Activated CD4-positive, alpha-beta T cell treated with anti-CD3 and anti-CD28 coated beads, Interleukin-2, amount 50 U/mL, for 48 hours (primary cell): ENCODE measurements at places on chromosomes 5 and 9.

DNA sequence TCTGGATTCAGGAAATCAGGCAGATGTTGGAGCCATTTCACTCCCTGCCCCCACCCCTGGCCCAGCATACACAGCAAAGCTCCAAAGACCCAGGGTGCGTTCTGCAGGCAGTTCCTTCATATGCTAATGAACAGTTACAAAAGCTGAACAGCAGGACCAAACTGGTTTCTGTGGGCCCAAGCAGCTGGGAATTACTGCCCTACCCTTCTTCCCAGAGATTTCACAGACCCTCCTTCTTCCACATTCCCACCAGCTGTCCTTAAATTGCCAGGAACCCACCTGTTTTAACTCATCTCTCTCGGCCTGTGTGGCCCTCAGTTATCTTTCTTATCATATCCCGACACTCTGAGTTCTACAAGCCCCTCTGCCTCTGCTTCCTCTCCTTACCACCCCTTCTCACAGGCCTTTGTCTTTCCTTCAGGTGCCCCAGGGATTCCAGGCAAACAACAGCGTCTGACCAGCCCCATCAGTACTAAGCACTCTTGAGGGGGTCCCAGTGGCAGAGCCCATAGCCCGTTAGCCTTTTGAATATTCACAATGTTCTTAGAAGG, 10.6 kb upstream of the F2RL1 start:
- no peak for DNase-seq

- DNase-seq: peak; percentile 33
Observed at GRCh38 chr5:133754575-133755169, 142.3 kb upstream of the FSTL4 start.

DNA sequence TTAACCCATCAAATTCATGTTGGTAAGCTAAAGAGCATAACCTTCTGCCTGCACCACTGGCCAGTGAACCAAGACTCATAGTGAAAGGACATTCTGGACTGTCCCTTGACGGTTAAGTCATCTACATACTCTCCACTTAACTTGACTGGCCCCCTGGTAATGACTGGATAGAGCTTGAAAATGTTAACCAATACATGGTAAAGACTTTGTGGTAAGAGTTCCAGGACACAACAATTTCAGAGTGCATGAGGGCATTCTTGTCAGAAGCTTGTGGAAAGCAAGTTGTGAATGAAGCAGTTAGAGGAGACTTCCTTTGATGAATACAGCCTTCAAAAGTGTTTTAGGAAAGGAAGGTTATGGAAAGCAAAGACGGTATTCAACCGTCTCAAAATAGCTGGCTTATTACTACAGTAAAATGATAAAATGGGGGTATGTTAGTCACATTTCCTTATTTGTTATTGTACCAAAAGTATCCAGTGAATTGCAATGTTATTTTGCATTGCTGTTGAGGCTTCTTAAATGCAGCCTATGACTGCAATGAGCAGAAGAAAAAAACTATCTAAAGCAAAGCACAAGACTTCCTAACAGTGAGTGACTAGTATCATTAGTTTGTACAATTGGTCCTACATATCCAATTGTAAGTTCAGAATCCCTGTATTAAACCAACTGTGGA, 47.2 kb upstream of the DAB2 start:
- no peak for DNase-seq

GRCh38 chr5:156329171-156329611, 2.2 kb downstream of the SGCD start:
- DNase-seq: no peak

DNA sequence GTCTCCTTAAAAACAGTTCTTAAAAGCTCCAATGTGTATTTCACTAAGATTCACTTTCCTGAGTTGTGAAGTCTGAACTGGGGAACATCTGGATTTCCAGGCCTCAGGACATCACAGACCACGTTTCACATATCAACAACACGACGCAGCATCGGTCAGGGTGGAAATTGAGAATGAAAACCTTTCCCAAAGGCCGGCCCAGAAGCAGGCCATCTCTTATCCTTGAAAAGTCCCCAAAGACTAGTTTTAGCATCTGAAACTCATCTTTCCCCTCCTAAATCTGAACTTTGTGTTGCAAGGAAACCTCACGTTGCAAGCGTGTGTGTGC, 96.4 kb upstream of the COL5A1 start:
- DNase-seq: no peak

- DNase-seq: no peak
Observed at GRCh38 chr5:73152411-73153388, 20.3 kb upstream of the TMEM174 start.

GRCh38 chr9:20632705-20633104, 10.4 kb upstream of the MLLT3 start:
- DNase-seq: no peak

DNA sequence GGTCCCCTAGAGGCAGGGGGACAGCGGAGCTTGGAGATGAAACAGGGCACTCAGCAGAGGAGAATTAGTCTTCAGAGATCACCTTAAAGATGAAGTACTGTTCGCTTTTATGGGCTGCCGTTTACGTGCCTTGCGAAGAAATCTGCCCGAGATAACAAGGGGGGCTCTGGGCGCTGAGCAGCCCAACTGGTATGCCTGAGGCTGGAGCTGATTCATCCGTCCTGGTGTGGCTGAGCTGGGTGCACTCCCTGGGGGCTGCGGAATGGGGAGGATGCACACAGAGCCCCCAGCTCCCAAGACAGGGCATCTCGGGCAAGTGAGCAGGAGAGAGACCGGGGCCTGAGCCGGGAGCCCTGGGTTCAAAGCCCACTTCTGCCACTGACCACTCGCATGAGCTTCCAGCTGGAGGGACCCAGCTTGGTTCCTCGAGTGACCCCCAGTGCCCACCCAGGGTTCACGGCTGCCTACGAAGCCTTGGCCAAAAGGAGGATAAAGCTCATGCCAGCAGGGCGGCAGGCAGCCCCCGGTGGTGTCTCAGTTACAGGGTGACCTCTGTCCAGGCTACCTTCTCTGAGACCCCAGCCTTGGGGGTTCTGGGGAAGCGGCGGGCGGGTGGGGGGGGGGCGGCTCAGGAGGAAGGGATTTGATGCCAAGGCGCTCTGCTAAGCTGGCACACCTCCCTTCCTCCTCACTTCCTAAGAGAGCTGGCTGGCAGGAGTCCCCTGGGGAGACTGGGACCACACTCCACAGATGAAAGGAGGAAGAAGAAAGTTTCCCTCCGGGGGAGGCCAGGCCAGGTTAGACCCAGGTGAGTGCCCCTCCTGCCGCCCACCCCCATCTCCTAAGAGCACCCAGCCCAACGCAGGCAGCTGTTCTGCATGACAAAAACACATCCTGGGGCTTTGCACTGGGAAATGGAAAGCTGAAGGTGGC, 5.7 kb downstream of the FIBCD1 start:
- no peak for DNase-seq

GRCh38 chr9:133759146-133759900, 21.2 kb upstream of the SARDH start:
- DNase-seq: no peak

GRCh38 chr5:110054240-110054639, 364.5 kb downstream of the MAN2A1 start:
- DNase-seq: peak; percentile 64

DNA sequence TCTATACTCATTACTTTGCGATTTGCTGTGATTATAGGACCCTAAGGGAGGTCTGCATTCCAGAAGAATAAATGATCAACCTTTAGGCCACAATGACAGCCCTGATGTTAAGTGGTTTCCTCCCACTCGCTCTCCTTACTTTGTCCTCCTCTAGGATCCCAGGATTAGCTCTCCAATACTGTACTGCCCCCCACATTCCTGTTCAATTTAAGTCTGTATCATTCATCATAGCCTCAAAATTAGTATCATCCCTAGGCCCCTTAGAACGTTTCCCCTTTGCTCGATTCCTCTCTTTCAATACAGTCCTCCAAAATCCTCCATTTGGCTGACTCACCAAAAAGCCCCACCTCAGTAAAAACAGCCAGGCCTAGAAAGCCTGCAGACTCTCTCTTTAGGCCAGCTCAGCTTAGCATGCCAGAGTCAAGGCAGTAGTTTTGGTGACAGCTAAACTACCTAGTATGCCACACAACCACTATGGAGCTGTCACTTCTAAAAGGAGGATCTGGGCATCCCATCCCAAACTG, 24.4 kb downstream of the RNF145 start:
- DNase-seq: peak; percentile 36

- no peak for DNase-seq
Observed at GRCh38 chr9:99398241-99398640, 176.2 kb downstream of the SEC61B start.

DNA sequence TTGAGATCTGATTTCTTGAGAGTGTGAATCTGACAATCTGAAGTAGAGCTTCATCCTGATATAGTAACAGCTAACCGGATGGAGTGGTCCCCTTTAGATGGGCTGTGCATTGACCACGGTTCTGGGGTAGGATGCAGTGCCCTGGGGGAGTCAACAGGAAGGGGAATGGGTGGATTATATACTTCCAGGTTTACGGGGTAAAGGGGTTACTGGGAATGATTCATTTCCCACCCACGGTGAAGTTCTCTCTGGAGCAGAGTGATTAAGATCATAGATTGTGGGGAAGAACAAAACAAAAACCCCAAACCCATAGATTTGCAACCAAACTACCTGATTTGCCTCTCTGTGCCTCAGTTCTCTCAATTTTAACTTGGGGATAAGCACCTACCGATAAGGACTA, 1.5 kb upstream of the B4GALT7 start:
- no peak for DNase-seq

GRCh38 chr5:80884086-80884813, 75.9 kb upstream of the RASGRF2 start:
- no peak for DNase-seq

DNA sequence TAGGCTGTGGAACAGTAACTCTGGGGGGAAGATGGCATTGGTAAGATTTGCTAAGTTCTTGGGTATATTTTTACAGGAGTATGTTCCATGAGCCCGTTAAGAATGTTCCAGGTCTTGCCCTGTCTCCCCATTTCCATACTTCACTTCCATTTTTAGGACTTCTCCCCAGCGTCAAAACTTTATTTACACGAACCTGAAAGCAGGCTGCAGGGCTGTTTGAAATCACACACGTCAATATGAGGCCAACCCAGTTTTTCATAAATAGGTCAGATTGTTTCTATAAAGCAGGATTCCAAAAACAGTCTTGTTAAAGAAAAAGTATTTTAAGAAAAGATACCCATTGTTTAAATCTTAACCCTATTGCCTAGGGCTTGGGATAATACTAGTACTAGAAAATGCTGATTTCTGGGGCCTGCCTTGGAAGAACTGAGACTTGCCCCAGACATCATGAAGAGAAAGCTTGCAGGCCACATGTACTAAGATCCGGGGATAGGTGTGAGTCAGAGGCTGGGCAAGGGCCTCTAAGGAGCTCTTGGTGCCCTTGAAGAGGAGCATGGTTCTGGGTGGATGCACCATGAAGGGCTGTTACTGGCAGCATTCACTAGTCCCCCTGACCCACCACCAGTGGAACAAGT, 24.2 kb downstream of the TRIO start:
- no peak for DNase-seq

DNA sequence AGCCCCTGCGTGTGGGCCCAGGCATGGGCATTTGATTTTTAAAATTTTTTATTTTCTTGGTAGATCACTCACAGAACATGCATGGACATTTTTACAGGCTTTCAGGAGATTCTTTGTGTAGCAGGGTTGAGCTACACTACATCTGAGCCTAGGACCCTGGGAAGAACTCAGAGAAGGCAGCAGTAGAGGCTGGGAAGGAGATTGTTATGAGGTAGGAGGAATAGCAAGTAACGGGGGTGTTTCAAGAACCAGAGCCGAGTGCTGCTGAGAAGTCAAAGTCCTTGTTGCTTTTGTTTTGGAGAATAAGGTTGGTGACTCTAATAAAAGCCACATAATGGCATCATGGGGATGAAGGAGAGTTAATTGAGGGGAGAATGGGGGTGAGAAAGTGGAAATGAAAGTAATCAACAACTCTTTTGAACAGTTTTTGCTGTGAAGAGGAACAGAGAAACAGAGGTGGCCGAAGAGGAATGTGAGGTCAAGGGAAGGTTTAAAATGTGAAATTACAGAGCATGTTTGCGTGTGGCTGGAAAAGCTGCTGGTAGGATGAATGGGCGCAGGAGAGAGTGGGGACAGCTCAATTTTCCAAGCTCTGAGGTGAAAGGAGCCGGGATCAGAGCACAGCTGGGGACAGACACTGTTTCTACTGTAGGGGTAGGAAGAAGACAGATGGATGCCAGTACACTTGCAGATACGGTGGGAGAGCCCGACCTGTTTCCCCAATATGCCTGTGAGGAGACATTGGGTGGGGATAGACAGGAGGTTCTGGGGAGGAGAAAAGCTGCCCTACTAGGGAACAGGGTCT, 4.7 kb upstream of the PDLIM7 start:
- no peak for DNase-seq

DNA sequence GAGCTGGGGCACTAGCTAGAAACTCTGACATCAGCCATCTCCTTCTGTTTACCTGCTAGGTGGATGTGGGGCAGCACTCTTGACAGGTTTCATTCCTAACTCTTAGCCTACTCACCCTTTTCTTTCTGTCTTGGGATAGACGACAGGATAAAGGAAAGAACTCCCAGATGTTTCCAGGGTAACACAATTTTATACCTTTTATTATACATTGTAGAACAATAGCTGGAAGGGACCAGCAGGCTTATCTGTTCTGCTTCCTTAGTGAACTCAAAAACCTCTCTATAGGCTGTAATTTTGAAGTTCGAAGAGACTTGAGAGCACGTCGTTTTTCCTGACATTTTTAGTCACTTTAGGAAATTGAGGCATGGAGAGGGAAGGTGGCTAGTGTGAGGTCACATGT, 13.2 kb downstream of the SPTAN1 start:
- no peak for DNase-seq
